RCC 7860 (cell line): ENCODE measurements at places on chromosomes 4 and X.
A peak's percentile ranks its signal among the peaks of the same experiment; 100 is the strongest.

- no peak for DNase-seq
Measured at GRCh38 chr4:125681240-125681639, 366.5 kb downstream of the FAT4 start.

DNA sequence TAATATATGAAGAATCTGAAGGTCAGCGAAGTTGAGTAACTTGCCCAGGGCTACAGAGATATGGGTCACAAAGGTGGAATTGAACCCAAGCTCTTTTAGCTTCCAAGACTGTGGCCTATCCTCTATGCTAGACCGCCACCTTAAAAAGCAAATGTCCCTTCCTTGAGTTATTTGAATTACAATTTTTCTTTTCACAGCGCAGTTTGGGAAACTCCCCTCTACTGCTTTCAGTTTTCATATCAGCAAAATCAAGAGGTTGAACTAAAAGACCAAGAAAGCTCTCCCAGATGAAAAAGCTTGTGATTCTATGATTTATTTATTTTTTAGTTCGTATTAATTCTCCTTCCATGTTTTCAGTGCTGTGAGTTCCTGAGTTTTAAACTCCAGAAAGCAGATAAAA lies 174.5 kb upstream of the C1QTNF7 start:
- DNase-seq: no peak

- no peak for DNase-seq
Measured at GRCh38 chrX:112786076-112786475, 54.6 kb downstream of the AMOT start.

DNA sequence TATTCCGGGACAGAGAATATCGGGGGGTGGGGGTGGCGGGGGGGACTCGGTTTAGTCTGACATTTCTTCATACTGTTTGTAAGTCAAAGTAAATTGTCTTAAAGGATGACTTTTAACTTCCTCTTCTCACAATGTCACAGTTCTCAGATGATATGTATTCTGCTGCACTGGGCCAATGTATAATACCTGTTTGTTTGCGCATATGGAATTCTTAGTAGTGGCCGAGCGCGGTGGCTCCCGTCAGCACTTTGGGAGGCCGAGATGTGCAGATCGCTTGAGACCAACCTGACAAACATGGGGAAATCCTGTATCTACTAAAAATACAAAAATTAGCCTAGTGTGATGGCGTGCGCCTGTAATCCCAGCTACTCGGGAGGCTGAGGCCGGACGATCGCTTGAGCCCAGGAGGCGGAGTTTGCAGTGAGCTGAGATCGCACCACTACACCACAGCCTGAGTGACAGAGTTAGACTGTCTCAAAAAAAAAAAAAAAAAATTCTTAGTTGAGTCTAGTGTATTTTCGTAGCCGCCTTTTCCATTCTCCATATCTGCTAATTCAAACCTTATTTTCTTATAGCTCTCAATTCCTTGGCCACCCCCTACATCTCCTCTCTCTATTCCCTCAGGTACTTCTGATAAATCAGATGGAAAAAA lies 851 bp downstream of the POLR2B start:
- DNase-seq: peak; percentile 19
